ENCODE measurements at places on chromosomes 2 and 18.

- no peak for ATAC-seq
Measured at GRCh38 chr2:234797566-234798250, 154.1 kb upstream of the SH3BP4 start.

GRCh38 chr2:108634576-108635160 is 84.6 kb upstream of the RANBP2 start:
- no peak for ATAC-seq

DNA sequence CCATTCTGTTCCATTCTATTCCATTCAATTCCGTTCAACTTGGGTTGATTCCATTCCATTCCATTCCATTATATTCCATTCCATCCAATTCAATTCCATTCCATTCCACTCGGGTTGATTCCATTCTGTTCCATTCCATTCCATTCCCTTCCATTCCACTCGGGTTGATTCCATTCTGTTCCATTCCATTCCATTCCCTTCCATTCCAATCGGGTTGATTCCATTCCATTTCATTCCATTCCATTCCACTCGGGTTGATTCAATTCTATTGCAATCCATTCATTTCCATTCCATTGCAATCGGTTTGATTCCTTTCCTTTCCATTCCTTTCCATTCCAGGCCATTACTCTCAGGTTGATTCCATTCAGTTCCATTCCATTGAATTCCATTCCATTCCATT is 1138.4 kb downstream of the RPIA start:
- no peak for ATAC-seq

DNA sequence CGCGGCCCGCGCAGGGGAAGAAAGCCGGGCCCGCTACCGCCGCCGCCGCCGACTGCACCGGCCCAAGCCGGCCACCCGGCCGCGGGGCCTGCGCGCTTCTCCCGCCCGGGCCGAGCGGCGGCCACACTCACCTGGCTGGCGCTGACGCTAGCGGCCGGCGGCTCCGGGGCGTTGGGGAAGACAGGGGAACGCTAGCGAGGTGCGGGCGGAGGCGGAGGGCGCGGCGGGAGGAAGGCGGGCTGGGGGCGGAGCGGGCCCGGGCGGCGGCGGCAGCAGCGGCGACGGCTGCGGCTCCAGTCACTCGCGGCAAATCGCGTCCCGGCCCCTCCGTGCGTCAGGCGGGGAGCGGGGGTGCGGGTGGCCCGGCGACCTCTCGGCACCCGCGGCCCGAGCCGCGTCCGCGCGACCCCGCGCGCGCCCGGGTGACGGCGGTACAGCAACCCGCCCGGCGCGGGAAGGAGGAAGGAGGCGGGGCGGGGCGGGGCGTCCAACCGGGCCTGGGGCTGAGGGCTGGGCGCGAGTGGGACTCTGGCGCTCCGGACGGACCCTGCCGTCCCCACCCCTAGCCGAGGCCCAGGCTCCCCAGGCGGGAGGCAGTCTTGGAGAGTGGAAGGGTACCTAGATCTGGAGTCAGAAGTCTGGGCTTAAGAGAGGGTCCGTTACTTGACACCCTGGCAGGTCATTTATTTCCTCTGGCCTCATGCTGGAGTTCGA is at the start of gene SESTD1:
TSS of gene SESTD1 (minus strand) at position 465 of the 714 bp plus-strand sequence. CDS start 72,991 bp downstream, outside the sequence.
- ATAC-seq: peak; percentile 87

- no peak for ATAC-seq
Measured at GRCh38 chr18:78630981-78631510, 348.6 kb upstream of the SALL3 start.

GRCh38 chr2:101253013-101253702 is 472 bp downstream of the CNOT11 start:
- peak; percentile 47 for ATAC-seq

DNA sequence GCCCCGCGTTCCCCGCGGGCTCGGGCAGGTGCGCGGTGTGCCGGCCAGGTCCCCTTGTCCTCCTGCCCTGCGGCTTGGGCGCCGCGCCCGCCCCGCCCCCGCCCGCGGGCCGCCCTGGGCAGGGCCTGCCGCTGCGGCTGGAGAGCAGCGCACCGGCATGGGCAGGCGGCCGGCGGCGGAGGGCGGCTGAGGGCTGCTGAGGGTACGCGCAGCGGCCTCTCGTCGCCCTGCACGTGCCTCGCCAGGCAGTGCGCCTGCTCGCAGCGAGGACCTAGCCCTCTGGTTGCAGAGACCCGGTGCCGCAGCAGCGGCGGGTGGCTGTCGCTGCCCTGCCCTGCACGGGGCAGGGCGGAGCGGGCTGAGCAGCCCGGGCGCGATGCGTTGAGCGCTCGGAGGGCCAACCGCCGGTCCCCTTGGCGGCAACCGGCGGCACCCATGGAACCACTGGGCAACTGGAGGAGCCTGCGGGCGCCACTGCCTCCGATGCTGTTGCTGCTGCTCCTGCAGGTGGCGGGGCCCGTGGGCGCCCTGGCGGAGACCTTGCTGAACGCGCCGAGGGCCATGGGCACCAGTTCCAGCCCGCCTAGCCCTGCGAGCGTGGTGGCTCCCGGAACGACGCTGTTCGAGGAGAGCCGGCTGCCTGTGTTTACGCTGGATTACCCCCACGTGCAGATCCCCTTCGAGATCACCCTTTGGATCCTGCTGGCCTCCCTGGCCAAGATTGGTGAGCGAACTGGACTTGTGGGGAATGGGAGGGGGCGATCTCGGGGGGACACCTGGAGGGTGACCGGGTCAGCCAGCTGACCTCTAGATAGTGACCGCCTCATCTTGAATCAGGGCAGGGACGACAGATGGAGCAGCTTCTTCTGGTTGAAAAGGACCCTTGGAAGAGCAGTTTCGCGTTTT is at the start of gene SLC9A2:
TSS of gene SLC9A2 (plus strand) at position 140 of the 906 bp plus-strand sequence. CDS start at position 436, 296 bp downstream.
- peak; percentile 70 for ATAC-seq

- ATAC-seq: peak; percentile 21
Measured at GRCh38 chr2:69659941-69660483, 16.5 kb upstream of the AAK1 start.

DNA sequence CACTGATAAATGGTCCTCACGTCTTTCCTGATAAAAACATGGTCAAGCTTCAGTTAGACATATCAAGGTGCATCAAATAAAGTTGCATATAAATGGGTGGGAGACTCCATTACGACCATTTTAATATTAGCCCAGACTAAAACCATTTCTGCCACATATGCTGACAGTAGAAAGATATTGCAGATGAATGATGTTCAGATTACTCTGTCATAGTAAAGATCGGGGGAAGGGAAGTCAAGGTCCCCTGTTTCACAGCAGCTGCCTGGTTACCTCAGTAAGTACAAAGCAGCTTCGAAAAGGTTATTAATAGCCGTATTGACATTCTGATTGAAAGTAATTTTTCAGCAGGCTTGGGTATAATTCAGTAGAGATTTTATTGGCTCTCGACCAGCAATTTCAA is 927.7 kb upstream of the CDH2 start:
- ATAC-seq: no peak

DNA sequence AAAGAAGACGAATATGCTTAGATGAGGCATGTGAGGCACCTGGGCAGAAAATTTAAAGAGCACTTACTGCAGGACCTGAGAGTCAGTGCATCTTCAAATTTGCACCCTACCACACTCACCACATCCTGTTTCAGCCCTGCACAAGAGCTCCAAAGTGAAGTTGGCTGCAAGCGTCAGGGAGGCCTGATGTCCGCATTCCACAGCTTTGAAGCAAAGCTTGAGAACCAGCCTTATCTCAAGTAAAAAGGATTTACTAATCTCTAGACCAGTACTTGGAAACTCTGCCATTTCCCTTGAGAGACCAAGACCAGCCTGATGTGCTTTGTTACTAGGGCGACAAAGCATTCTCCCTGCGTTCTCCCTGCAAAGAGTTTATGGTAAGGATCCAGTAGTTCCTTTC is 3.4 kb upstream of the ASNSD1 start:
- no peak for ATAC-seq

DNA sequence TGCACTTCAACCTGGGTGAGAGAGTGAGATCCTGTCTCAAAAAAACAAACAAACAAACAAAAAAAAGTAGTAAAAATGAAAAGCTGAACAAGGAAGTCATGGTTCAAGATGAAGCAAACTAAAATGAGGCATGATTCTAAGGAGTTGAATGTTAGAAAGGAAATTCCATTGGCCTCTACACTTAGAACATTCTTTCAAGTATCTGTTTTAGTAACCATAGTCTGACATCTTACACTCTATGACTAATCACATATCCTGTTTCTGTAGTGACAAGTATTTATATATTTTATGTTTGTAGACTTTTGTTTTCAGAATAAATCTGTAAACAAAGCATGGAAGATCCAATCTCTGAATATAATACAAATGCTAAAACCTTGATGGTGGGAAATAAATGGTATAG is 164.1 kb downstream of the KIAA1328 start:
- no peak for ATAC-seq

GRCh38 chr2:219897456-219897855 is 270.0 kb downstream of the SLC4A3 start:
- ATAC-seq: no peak

GRCh38 chr2:23435250-23436035 is 50.5 kb downstream of the KLHL29 start:
- ATAC-seq: no peak

DNA sequence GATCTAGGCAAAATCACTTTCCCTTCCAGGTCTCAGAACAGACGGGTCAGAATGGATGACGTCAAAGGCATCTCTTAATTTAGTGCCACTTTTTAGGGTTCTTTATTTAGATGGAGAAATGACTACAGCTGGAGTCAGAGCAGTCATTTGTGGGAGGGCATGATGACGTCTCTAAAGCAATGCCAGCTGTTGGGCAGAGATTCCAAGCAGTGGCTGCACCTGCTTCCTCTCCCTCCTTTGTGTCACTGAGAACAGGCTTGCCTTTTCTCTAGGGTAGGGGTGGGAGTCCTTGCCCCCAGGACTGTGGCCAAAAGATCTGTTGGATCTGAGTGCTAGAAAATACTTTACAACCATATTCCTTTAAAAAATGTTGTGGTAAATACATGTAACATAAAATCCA is 28.7 kb upstream of the SKOR2 start:
- no peak for ATAC-seq

GRCh38 chr18:7205346-7205745 is 25.5 kb upstream of the LRRC30 start:
- ATAC-seq: no peak

DNA sequence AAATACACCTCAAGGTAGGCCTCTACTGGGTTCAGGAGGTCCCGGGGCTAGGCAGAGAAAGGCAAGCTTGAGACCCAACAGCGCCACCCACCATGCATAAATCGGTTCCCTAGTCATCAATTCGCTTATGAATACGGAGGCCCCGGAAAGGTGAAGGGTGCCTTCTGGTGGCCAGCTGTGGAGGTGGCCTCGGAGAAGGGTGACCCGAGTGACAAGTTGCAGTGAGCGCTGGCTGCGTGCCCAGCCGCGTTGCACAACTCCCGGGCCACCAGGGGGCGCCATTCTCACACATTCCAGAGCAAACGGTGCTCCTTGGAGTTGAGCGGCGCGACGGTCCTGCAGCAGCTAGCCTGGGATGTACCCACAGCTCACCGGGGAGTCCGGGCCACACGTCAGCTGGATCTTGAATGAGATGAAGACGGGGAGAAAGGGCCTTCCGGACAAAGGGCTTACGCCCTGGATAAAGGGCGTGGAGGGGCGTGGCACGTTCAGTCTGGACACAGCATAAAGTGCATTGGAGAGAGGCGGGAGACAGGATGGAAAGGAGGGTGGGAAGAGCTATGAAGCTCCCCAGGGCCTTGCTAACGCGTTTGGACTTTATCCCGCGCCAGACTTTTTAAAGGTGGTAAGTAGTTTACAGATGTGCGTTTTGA is 20.4 kb downstream of the TMSB10 start:
- peak; percentile 86 for ATAC-seq

DNA sequence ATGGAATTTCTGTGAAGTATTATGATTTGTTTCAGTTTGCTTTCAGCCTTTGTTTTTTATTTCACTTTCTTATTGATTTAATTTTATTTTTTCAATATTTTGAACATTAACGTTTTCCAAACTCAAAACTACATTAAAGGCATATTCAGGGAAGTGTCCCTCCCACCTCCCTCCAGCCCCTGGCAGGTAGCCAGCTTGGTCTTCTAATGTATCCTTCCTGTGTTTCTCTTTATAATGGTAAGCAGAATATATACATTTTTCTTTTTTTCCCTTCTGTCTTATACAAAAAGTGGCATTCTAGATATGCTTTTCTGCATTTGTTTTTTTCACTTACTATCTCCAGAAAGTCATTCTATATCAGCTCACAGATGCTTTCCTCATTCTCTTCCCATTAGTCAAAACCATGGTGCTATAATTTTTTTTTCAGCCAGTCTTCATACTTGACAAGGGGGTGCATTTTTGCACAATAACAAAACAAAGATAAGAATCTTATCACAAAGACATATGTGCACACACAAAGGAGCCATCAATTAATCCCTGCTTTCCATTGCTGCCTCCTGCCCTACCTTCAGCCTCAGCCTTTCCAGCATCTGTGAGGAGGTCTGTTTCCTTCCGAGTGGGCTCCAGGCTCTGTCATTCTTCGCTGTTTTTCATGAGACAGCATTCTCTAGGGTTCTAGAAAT is 33.7 kb upstream of the TMEM177 start:
- ATAC-seq: no peak

GRCh38 chr2:127228102-127228501 is 8.0 kb upstream of the CYP27C1 start:
- no peak for ATAC-seq

- no peak for ATAC-seq
Measured at GRCh38 chr2:197433780-197434438, 919 bp downstream of the SF3B1 start.

- peak; percentile 87 for ATAC-seq
Measured at GRCh38 chr2:68225119-68225632, 27.2 kb downstream of the PPP3R1 start.

- ATAC-seq: no peak
Measured at GRCh38 chr2:191892391-191892790, 45.5 kb upstream of the CAVIN2 start.

DNA sequence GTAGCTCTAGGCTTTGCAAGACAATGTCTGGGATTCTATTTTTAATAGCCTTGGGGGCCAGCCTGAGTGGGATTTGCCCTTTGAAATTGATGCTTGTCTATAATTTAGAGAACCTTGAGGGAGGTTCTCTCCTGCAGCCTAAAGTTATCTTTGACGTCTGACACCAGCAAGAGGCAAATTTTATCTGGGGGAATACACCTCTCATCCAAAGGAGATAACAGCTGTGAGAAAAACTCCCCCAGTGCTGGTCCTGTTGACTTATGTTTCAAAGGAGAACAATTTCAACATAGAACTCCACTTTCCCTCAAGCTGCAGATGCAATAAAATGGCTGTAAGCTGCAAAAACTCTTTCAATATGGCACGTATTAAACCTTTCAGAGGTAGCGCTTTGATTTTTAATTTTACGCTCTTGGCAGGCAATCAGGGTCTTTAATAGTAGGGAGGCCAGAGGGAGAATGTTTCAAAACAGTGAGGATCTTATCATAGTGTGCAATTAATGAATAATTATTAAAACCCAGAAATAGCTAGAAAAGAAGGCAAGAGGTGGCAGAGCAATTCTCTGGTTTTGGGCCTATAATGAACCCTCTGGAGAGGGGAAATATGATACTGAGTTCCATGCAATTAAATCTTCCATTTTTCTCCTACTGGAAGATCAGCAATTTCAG is 62.4 kb downstream of the LYPD1 start:
- ATAC-seq: no peak

DNA sequence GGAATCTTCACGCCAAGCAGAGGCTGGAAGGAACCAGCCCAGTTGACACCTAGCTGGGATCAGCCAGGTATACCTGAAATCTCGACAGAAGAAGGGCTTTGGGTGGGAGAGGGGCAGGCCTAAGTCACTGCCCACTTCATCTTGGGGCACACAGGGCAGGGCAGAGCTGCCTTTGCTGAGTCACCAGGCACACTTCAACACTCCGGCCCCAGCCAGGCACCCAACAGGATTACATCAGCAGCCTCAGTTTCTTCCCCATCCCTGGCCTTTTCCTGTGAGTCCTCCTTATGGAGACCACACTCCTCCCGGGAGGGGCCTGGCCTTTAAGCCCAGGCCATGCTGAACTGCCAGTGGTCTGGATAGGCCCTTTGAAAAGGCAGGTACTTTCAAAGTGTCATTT is 201.7 kb upstream of the HS6ST1 start:
- ATAC-seq: no peak

Measured in motor neuron (in vitro differentiated cells).